ENCODE measurements at places on chromosomes 7 and 10.

- DNase-seq, result no peak
These were observed 30.4 kb upstream of the ADD3 start for GRCh38 chr10:109977382-109977806.

DNA sequence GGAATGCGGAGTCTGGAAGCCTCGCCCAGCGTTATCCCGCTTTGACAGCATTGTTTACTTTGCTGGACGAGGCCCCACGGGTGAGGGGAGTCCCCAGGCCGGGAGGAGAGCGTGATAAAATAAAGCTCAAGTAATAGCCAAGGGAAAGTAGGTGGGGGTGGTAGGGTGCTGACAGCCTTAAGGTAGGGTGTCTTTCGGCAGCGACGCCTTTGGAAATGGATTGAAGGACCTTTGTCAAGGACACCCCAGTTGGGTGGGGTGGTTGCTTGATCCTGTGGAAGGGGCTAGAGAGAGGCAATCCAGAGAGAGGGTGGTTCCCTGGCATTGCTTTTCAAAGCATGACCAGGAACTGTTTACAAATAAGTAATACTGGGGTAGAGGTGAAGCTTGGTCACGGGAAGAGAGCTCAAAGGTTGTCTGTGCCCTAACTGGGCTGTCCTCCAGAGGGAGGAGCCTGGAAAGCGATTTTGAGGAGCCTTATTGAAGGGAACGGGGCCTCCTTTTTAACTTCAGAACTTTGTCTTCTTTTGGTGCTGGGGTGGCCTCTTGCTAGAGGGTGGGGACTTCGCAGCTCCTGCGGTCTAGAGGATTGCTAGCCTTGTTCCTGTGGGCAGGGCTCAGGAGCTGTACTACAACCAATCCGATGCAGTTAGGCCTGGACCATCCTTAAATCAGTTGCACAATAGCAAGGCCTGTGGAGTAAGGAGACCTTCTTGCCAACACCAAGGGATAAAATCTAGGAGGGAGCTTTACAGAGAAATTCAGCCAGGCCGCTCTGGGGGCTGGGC lies 1.3 kb downstream of the EIF4EBP2 start:
- DNase-seq, result peak; percentile 89

DNA sequence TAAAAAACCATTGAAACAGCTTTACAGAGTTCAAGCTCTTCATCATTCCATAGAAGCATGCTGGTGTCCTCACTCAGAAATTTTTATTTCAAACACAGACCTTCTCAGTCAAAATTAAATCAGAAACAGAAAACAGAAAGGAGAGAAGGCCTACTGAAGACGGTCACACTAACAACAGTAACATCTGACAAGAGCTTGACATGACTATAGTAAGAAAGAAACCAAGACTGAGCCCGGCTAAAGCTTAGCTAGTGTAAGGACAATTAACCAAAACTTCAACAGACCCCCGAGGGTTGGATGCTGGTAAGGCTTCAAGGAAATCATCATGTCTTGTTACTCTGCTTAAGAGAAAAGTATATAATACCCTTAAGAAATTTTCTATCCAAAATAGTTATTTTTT lies 38.6 kb downstream of the MTPN start:
- no peak for DNase-seq

DNA sequence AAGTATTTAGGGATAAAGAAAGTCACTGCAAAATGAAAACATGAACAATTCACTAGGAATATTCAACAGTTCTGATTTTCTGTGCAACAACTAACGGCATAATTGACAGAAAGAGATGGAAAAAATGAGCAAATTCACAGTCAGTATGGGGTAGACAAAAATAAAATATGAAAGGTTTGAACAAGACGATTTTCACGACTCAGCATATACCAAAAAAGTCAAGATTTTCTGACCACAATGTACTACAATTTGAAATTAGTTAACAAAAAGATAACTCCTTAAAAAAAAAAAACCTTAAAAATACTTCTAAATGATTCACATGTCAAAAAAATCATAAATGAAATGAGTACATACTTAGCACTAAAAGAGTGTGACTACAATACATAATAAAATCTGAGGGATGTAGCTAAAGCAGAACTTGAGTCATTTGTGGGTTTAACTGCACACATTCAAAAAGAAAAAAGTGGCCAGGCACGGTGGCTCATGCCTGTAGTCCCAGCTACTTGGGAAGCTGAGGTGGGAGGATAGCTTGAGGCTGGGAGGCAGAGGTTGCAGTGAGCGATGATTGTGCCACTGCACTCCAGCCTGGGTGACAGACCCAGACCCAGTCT lies 22.6 kb upstream of the MTURN start:
- DNase-seq, result no peak

GRCh38 chr10:43076311-43076875 lies 476 bp upstream of the RET start:
- peak; percentile 30 for DNase-seq

GRCh38 chr7:75639071-75639885 lies 99.5 kb downstream of the HIP1 start:
- DNase-seq, result peak; percentile 45

DNA sequence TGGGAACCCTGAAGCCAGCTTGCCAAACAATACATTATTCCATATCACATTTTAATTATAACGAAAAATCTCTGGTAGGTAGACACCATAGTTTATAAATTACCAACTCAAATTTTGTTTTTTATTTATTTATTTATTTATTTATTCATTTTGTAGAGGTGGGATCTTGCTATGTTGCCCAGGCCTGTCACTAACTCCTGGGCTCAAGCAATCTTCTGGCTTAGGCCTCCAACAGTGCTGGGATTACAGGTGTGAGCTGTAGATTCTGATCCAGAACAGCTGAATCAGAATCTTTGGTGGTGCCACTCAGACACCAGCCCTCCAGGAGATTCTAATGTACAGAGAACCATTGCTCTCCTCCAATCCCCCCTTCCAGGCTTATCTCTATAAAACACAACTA lies 1.7 kb downstream of the PON2 start:
- DNase-seq, result no peak

DNA sequence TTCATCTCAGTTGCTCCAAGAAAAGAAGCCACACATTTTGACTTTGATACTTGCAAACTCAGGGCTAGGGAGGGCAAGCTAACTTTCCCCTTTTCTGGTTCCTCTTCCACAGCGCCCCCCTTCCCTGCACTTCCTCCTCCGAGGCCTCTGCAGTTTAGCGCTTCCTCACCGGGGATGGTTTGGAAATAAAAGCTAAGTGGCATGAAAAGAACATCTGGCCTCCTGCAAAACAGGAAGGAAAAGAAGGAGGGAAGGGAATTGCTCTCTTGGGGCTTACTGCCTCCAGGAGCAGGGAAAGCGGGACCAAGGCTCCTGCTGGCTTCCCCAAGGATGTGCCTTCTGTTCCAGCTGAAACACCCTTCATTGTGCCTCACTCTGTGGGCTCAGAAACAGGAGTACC lies 42.3 kb downstream of the PRKCQ start:
- DNase-seq, result no peak

- no peak for DNase-seq
These were observed 438.6 kb upstream of the GALNT17 start for GRCh38 chr7:70693321-70693685.

- DNase-seq, result no peak
These were observed 58.1 kb downstream of the CCDC186 start for GRCh38 chr10:114115661-114116445.

DNA sequence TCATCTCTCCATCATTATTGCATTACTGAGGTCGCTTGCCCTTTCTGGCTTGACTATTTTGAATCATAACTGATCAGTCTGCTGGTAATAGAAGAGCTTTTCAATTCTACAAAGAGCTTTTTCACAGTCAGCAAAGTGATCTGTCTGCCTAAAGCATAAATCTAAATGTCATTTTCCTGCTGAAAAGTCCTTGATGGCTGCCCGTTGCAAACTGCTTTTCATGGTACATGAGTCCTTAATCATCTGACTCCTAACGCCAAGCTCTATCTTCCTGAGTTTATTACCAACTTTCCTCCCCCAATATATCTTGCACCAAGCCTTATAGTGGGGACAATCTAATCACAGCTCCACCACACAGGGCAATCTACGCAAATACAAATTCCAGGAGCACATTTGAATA lies 39.8 kb downstream of the THSD7A start:
- no peak for DNase-seq

DNA sequence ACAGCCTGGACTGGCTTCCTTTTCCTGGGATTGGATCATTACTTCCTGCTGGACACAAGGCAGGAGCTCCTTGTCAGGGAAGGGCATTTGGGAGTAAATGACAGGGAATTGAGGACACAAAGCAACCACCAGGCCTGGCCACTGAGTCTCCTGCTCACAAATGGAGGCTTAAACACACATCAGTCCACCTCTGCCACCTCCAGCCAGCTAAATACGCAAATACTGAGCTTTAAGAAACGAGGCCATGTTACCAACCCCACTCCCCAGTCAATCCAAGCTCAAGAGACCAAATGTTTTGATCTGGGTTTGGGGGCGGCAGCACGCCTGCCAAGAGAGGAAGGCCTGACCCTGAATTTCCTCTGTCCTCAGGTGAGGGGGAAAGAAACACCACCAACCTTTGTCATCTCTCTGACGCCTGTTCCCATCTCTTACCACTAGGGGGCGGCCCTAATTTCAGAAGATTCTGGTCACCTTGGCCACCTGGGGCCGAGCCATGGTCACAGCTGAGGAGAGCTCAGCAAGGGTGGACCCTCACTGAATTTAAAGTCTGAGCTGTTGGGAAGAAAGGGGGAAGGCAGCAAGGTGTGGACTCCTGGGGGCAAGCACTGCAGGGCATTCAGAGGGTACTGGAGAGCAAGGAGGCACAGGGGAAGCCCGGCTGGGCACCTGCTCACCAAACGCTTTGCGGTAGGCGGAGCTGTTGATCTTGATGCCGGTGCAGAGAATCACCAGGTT lies 16.5 kb downstream of the AIFM2 start:
- DNase-seq, result peak; percentile 25

- DNase-seq, result no peak
These were observed 328.7 kb downstream of the ARL4A start for GRCh38 chr7:13016036-13016581.

DNA sequence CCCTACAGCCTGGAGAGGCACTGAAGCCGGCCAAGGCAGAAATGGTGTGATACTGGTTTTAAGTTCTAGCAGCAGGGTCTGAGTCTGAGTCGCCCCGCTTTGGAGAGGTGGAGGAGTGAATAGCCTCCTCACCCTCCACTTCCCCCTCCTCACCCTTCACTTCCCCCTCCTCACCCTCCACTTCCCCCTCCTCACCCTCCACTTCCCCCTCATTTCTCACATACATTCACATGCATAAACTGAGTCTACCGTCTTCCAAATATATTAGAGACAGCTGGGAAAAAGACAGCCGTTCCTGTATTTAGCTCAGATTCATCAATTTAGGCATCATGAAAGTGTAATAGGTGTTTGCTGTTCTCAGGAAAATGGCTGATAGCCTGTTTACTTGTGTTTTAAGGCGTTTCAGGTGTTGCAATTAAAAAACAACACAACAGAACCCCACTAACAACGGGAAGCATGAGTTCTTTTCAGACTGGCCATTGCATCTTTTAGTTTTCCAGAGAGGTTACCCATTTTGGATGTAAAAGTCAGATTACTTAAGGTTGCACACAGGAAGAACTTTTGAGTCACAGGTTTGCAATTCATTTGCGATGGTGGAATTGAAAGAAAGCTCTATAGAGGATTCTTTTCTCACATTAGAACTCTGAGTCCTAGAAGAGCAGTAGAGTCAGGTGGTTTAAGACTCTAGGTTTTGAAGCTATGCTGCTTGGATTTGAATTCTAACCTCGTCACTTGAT lies 861 bp downstream of the NRBF2 start:
- DNase-seq, result peak; percentile 40

Data from mammary epithelial cell (primary cell).